Heart right ventricle (tissue), 16 donors: ENCODE measurements at places on chromosomes 4 and X.

GRCh38 chr4:24471486-24472160 lies 112.7 kb downstream of the DHX15 start:
- DNase-seq, result peak; percentile 11

DNA sequence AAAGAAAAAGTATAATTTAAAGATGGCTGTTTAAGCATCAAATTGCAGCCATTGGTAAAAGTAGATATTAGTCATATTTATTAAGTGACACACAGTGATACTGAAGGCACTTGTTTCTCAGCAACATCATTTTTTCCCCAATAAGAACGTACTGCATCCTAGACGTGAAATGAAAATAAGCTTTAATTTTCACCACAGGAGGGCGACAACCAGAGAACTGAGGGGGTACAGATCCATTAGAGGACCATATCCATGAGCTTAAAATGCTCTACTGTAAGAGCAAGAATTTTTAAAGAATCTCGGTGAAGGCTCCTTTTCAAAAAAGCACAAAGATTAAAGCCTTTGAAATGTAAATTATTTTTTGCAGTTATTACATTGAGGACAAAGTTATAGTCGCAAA lies 33.4 kb downstream of the FRG1 start:
- DNase-seq, result no peak

DNA sequence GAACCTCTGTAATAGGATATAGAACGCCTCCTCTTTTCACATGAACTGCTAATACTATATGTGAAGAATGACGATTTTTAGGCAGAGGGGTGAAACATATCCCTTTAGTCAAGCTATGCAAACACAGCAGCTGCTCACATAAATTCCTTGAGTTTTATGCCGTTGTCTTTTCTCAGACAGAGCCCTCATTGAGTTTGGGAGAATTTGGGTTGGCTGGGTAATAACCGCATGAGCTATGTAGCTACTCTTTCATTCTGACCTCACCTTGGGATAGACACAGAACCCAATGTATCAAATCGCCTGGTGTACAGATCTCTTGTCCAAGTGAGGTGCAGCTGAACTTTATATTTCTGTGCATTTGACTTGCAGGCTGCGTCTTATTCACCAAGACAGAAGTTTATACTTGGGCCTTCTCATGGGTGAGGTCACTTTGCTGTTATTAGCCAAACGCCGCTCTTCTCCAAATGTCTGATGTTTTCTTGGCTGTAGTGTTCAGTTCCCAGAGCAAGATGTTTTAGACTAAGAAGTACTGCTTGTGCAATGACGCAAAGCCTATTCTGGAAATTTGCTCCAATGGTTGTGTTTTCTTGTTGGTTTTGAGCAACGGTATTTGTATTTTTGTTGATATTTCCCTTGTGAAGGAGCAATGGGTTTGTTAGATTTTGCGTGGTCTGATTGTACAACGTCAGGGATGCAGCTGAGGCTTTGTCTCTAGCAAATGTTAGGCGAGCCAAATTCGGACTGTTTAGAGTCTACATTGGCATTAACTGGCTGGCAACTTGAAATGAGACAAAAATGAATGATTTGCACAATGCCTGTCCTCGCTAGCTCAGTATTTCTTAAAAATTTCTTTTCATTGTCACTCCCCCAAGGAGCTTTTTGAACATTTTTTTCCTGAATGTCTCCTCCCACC lies 11.2 kb upstream of the SPARCL1 start:
- no peak for DNase-seq

DNA sequence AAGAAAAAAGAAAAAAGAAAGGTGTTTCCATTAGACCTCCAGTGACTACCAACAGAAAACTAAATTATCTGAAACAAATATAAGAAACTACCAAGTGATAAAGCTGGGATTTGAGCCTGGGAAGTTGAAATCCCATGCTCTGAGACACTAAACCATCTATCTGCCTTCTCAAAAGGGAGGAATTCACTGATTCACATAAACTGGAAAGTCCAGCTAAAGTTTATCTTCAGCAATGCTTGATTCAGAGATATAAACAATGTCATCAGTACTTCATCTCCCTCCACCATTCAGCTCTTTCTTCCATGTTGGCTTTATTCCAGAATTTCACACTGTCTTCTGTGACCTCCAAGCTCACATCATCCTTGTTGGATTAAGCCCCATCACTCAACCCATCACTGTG lies 96.3 kb downstream of the IQCM start:
- DNase-seq, result no peak

GRCh38 chrX:112645774-112646173 lies 34.0 kb downstream of the LHFPL1 start:
- DNase-seq, result no peak

DNA sequence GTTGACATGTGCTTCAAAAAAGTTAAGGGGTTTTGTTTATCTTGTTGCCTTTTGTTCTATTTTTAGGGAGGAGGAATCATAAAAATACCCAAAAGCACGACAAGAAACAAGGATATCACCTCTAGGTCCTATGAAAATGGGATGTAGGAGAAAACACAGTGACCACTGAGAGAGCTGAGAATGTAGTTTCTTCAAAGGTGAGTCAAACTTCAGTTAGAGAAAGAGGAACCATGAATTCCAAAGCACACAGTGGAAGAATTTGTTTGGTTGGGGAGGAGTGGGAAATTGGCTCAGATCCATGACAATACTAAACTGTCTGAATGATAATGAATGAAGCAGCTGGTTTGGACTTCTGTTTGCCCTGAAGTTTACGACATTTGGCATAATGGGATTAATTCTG lies 19.1 kb upstream of the FRYL start:
- DNase-seq, result no peak
